Fibroblast of the aortic adventitia (primary cell): ENCODE measurements at places on chromosomes 3 and 15.
A peak's percentile ranks its signal among the peaks of the same experiment; 100 is the strongest.

- peak; percentile 39 for DNase-seq
Observed at GRCh38 chr3:179149406-179149867, 1.3 kb downstream of the PIK3CA start.

GRCh38 chr3:32882189-32882588 lies 64.4 kb downstream of the TRIM71 start:
- DNase-seq, result no peak

DNA sequence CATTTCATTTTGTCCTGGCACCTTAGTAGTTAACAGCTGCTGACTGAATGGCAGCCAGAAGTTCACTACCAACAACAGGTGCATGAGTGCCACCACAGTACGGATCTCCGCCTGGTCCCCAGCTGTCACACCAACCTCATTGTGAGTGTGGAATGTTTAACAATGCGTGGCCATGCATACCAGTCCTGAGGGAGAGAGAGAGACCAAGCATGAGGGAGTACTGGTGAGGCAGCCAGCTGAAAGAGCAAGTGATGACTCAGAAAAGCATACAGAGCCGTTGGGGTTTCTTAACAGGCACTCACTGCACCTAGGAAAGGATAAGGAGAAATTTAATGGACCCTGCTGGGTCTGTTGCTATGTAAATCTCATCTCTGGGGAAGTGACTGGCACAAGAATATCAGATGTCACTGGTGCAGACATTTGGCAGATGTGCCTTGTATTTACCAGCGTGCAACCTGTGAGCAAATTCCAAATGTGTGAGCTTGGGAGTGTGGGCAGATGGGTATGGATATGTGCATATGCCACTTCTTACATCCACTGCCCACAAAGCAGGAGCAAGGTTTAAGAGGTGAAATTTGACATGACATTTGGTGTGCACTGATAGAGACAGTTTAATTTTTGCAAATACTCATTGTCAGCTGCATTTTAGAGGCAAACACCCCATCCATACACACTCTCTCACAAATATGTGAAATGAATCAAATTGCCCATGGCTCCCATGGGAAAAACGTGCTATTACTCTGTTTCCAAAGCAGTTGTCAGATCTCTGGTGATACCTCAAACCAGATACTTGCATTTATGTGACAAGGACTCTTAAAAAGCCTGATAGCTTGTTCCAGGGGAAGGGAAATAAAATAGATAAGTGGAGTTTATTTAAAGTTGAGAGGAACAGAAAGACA lies 245.2 kb upstream of the ARPP21 start:
- no peak for DNase-seq

- no peak for DNase-seq
Observed at GRCh38 chr3:80675790-80676189, 908.0 kb upstream of the ROBO1 start.
